WERI-Rb-1 (cell line): ENCODE measurements at places on chromosomes 1 and 21.
A peak's percentile ranks its signal among the peaks of the same experiment; 100 is the strongest.

DNA sequence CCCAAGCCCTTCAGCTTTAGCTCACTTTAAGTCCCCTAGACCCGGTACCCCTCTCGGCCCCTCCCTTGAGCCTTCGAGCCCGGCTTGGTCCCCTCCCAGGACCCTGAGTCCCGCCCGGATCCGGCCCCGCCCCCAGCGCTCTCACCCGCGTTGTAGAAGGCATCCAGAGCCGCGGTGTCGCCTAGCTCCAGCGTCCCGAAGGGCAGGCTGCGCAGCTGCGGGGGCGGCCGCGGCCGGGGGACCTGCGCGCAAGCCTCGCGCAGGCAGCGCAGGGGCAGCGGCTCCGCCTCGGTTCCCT, 699 bp downstream of the MAP3K6 start:
- peak; percentile 93 for DNase-seq

- DNase-seq: no peak
These were observed 61.1 kb downstream of the SLC45A1 start for GRCh38 chr1:8378981-8379470.

GRCh38 chr21:37520801-37521200, 154.2 kb downstream of the DYRK1A start:
- DNase-seq: no peak

- no peak for DNase-seq
These were observed 26.4 kb downstream of the TMEM53 start for GRCh38 chr1:44647896-44648295.

DNA sequence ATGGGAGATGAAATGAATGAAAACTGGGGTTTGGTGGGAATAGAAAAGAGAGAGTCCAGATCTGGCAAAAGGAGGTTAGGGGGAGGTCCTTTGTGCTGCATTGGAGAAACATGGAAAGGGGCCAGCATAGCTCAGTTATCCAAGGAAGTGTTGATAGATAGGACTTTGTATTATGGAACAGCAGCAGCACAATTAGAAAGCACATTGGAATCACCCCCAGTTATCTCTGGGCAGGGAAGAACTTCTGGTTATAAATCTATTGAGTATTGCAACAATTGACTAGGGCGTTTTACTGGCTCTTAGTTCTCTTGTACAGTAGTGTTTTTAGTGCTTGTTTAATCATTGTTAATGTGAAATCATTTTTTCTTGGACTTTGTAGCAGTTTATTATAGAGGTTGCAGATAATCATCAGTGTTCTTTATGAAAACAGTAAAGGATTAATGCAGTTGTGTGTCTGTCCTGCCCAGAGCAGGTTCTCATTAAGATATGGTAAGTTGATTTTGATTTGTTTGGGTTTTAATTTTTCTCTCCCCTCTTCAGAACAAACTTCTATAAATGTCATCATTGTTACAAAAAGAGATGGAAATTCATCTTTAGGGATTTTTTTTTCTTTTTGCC, 76.6 kb downstream of the NR5A2 start:
- DNase-seq: no peak

DNA sequence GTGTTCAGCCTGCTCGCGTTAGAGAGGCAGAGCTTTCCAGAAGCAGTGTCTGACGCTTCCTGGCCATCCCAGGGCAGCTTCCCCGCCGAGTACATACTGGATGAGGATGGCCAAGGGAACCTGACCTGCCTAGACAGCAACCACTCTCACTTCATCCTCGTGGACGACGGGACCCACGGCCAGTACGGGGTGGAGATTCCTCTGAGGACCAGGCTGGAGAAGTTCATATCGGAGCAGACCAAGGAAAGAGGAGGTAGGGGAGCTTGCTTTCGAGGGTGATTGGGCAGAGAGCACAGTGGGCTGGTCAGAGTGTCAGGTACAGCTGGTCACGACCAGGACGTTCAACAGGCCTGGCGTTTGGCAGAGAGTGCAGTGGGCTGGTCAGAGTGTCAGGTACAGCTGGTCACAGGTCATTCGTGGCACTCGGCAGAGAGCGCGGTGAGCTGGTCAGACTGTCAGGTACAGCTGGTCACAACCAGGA, 22.4 kb downstream of the TRPM2 start:
- no peak for DNase-seq

DNA sequence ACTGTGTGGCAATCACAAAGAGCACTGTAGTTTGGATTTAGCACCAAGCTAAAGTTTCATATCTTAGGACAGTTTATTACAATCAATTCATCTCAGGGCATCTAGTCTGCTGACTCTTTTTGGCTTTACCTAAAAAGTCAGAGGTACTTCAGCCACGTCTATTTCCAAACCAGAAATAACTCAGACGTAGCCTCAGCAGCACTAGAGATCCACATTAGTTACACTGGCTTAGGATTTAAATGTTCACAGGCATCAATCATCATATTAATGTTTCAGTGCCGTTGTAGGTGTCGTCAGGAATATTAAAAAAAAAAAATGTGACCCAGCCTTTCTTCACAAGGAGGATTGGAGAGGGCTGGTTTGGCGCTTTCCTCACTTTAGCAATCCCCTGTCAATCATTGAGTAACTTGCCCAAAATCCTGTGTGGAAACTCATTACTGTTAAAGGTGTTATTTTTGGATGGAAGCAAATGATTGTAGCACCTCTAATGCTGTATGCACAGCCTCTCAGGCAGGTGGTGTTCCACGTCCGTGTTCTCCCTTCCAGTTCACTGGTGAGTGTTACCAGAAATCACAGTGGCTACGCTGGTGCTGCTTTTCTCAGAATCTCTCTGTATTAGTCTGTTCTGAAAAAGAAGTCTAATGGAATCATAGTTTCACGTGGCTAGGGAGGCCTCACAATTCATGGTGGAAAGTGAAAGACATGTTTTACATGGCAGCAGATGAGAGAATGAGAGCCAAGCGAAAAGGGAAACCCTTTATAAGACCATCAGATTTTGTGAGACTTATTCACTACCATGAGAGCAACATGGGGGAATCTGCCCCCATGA, 45.4 kb downstream of the NEK7 start:
- DNase-seq: no peak

DNA sequence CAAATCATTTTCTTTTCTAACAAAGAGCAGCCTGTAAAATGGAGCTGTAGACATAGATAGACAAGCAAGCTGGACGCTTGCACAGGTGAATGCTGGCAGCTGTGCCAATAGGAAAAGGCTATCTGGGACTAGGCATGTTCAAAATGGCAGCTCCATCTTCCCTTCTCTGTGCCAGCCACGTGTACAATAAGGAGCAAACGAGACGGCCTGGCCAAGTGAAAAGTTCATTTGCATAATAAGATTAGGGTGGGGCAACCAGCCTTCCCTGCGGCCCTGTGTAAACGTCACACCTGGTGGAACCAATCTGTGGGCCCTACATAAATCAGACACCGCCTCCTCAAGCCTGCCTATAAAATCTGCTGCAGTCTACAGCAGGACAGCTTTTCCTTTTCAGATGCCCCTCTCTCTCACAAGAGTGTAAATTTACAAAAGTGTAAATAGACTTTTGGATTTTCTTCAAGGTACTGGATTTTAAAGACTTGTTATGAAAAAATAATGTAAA, 16.6 kb upstream of the EDEM3 start:
- peak; percentile 50 for DNase-seq

GRCh38 chr1:11550664-11551283, 71.8 kb downstream of the DISP3 start:
- no peak for DNase-seq

DNA sequence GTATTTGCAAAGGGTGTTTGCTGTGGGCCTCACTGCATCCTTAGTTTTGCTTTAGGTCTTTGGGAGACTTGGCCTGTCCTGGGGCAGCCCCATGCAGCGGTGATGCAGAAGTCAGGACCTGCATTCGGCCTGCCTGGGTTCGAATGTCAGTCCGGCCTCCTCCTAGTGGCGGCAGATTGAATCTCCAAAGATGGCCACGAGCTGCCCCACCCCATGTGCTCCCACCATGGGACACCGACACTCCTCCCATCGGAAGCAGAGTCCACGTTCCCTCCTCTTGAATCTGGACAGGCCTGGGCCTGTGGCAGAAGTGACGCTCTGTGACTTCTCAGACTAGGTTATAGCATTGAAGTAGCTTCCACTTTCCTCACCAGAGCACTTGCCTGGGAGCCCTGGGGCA, 16.3 kb upstream of the NPPB start:
- no peak for DNase-seq

GRCh38 chr1:5975133-5975880, 16.9 kb downstream of the NPHP4 start:
- DNase-seq: peak; percentile 50

- no peak for DNase-seq
These were observed 1554.0 kb downstream of the KCNT2 start for GRCh38 chr1:195054217-195054687.

- no peak for DNase-seq
These were observed 588 bp upstream of the PACC1 start for GRCh38 chr1:212415107-212415841.

GRCh38 chr1:201459775-201460174, 9.2 kb downstream of the PHLDA3 start:
- no peak for DNase-seq

DNA sequence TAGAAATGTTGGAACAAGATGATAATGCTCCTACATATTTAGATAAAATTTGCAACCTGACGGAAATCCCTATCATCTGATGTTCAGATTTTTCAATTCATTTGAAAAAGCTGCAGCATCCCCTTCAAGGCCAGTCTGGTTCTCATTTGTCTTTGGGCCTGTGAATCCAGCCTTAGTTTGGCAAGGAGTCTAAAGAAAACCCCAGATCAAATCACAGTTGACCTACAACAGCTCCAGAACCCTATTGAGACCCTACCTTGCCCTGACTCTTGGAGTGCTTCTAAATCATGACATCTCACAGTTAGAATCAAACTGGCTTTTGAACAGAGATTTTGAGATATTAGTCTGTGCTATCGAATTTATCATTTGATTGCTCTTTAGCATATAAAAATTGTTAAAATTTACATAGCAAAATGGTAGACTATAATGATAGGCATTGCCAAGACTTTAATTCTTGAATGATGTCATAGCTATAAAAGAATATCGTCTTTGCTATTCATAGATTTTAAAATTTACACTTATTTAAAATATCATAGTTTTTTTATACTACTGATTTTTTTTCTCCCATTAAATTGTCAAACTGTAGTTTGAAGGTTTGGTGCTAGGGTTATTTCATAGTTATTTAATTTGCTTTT, 2.2 kb downstream of the PPP2R5A start:
- no peak for DNase-seq
